Vagina (tissue), 2 donors: ENCODE measurements at places on chromosomes 3 and 15. TPM values are rescaled to one million over a fixed set of nuclear protein-coding genes. Genes with fewer than 3 reads are reported as not detected.

The CD86 gene
- 0.98 TPM for total RNA-seq

The EPB42 gene
- not detected for total RNA-seq

DNA sequence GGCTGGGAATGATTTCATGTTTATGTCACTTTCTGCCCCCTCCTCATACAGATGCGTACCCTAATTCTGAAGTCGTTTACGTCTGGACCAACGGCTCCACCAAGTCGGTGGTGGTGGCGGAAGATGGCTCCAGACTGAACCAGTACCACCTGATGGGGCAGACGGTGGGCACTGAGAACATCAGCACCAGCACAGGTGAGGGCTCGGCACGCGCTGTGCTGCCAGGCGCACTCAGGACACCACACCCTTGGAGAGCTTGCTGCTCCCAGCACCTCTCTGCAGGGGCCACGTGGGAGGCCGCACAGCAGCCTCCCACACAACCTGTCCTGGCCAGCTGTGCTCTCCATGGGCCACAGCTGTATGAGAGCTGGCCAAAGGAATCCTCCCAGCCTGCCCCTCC lies 33.8 kb upstream of the GABRG3 start:
- DNase-seq: no peak

DNA sequence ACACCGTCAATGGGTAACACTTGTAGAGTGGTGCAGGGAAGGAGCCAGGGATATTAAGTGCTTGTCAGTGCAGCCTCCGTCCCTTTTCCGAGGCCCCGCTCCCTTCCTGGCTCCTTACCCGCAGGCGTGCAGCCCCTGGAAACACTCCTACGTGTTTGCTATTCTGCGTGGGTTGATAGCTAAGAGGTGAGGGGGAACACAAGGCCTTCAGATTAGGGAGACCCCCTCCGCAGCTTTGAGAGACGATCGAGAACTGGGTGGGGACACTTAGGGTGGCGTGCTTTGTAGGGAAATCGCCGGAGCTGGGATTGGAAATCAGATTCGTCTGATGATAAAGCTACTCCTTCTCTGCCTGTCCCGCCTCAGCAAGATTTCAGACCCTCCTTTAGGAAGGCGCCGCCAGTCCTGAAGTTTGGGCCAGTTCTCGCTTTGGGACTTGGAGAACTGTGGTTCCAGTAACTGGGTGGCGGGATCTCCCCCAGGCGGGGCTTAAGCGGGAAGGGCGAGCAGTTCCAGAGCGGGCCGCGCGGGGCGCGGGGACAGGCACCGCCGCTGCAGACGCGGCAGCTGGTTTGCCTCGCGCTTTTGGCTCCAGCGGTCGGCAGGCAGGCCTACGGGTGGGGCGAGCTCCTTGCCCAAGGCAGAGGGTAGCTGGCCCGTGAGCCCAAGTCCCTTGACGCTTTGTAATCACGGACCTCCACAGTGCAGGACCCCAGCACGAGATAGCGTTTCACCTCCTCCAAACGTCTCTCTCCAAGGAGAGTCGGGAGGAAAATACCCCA lies 8.0 kb upstream of the FAM107A start:
- no peak for DNase-seq

DNA sequence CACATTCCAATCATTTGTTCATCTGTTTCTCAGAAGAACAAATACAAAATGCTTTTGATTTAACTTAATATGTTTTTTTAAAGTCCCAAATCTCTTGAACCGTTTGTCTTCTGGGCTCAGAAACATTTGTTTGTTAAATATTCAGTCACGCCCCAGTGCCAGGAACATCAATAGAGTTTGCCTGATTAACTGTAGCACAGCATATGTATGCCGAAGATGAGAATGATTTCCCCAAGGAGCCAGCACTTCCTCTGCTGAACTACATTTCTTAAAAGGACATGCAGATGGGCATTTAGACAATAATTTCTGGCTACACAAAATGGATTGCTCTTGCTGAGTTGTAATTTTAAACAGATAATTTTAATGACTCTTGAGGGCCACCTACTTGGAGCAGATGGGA lies 191.6 kb upstream of the FAM3D start:
- DNase-seq: no peak
